ENCODE measurements at places on chromosomes 6 and 20.

GRCh38 chr6:1535295-1535694, 74.4 kb upstream of the FOXC1 start:
- DNase-seq = no peak

- DNase-seq = no peak
These were observed 21.0 kb downstream of the PPARD start for GRCh38 chr6:35363293-35363750.

DNA sequence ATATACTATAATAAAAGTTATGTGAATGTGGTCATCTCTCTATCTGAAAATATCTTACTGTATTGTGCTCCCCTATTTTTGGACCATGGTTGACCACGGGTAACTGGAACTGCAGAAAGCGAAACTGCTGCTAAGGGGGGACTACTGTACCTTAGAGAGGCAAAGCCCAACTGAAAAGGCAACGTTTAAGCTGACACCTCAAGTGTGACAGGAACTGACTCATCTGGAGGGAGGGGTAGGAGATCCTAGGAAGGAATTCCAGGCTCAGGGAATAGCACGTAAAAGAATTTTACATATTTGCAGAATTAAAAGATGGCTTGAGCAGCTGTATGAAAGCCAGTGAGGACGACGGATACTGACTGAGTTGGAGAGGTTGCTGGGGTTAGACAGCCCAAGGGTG, 34.8 kb downstream of the ELOVL2 start:
- DNase-seq = no peak

DNA sequence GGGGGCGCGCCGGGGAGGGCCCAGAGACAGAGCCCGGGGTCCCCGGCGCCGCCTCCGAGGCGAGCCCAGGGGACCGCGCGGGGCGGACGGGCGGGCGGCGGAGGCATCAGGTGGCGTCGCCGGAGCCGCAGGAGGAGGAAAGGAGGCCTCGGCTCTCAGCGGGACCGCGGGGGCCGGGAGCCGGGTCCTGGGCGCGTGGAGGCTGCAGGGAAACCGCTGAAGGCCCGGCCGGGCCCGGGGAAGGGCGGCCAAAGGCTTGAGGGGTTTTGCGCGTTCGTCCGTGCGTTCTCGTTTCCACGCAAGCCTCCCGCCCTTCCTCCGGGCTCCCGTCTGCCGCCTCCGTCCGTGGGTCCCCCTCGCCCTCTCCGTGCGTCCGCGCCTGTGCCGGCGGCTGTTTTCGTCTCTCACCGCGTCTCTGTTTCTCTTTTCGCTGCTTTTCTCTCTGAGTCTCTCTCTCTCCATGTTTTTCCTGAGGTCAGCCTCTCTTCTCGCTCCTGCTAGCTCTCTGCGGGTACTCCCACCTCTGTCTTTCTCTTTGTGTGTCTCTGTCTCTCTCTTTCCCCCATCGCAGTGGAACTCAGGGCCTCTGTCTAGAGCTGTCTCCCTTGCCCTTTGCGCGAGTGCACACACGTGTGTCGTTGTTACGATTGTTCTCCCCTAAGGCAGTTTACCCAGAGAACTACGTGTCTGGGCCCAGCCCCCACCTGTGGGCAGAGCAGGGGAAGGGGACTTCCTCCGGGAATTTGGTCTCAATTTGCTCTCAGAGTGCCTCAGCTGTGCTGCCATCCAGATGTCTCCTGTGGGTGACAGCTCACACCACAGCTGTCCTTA, 2.1 kb downstream of the IRF4 start:
- peak; percentile 35 for DNase-seq

- no peak for DNase-seq
These were observed 95.5 kb downstream of the NCR2 start for GRCh38 chr6:41430875-41431274.

GRCh38 chr6:138431256-138432062, 27.4 kb downstream of the HEBP2 start:
- no peak for DNase-seq

DNA sequence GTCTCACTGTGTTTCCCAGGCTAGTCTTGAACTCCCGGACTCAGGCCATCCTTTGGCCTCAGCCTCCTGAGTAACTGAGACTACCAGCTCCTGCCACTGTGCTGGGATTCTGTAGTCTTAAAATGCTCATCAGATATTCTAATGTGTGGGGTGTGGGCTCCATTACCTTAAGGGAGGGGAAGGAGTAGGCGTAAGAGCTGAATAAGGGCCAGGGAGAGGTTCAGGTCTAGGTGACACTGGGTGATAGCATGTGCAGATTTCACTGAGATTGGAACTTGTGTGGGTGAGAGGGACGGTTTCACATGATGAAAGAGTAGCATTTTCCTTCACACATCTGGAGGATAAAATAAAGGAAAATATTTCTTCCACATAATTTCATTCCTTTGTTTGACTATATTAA, 8.5 kb downstream of the AKAP12 start:
- no peak for DNase-seq

DNA sequence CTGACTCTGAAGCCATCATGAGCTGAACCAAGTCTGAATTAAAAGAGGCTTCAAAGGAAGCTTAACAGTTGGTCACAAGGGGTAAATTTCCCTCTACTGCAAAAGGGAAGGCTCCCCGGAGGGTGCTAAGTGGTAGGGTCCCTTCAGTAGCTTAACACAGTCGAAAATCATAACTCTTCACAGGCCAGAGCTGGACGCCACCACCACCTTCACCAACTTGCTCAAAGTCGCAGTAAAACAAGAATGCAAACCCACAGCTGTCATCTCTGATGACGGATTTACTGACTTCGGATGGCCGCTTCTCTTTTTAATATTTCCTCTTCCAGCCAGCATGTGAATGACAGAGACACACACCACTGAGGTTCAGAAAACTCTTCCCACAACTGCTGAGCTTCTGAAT, 144.7 kb upstream of the FBXL4 start:
- DNase-seq = no peak

DNA sequence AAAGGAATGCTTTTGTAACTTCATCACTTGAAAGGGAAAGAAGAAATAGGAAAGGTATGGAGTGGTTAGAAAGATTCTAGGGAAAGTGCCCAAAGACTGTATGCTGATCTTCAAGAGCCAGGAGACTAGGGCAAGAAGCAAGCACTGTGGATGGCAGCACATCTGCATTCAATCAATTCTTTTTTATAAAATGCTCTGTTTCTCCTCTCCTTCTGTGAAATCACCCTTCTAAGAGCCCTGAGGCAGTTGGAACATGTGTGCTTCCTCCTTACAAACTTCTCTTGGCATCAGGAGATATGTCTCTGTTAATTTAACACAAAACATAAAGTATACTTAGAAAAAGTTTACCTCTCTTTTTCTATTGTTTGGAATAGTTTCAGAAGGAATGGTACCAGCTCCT, 1162.2 kb upstream of the GJE1 start:
- no peak for DNase-seq
